Lower leg skin (tissue), 4 donors: ENCODE measurements at places on chromosomes 5 and 9.
A peak's percentile ranks its signal among the peaks of the same experiment; 100 is the strongest.

- DNase-seq: no peak
Measured at GRCh38 chr9:117494401-117495090, 79.7 kb upstream of the ASTN2 start.

GRCh38 chr9:136141682-136142413 lies 23.2 kb upstream of the TMEM250 start:
- DNase-seq: no peak

- peak; percentile 40 for DNase-seq
Measured at GRCh38 chr5:38922199-38922598, 76.4 kb downstream of the OSMR start.

- DNase-seq: no peak
Measured at GRCh38 chr5:55033568-55033967, 9.5 kb downstream of the GZMK start.

GRCh38 chr9:69831611-69832010 lies 11.0 kb downstream of the CFAP95 start:
- DNase-seq: no peak

GRCh38 chr5:68333649-68334552 lies 118.3 kb downstream of the PIK3R1 start:
- no peak for DNase-seq

DNA sequence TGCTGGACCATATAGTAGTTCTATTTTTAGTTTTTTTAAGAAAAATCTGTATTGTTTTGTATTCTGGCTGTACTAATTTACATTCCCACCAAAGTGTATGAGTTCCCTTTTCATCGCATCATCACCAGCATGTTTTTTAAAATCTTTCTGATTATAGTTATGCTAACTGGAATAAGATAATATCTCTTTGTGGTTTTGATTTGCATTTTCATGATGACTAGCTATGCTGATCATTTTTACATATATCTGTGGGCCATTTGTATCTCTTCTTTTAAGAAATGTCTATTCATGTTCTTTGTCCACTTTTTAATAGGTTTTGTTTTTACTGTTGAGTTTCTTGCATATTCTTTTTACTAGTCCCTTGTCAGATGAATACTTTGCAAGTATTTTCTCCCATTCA lies 238.0 kb downstream of the FBXO4 start:
- no peak for DNase-seq

DNA sequence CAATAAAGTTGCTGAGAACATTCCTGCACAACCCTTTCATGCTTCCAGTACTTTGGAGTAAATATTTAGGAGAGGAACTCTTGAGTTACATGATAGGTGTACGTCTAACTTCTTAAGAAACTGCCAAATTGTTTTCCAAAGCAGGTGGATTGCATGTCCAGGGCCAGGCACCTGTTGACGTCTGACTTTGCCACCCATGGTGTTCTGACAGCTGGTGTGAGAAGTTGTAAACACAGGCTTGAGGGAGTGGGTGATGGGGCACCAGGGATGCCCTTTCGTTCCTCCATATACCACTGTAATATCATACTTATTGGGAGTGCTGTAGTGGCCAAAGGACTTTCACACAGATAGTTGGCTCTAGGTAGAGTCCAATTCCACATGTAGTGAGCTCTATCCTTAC lies 352.1 kb downstream of the GADD45G start:
- DNase-seq: no peak

GRCh38 chr5:139361835-139362429 lies 20.3 kb downstream of the PAIP2 start:
- no peak for DNase-seq

DNA sequence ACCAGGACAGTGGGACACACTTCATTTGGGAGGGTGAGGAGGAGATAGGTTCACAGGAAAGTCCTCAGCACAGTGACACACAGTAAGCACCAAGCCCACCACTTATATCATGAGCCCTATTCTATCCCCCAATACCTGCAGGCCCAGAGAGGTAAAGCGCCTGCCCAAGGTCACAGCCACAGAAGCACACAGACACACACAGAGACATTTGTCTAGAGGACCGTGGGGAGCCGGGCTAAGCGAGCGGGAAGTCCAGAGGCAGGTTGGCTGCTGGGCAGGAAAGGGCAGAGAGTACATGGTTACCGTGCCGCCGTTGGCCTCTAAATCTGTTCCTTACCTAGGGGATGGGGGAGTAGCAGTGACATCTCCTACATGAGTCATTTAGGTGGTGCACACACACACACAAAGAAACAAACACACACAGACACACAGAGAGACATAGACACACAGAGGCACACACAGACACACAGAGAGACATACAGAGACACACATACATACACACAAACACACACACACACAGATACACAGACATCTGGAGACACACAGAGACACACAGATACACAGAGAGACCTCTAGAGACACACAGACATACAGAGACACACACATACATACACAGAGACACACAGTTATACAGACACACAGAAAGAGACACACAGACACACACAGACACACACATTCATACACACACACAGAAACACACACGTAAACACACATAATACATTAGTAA lies 15.9 kb upstream of the DUSP1 start:
- DNase-seq: no peak

- no peak for DNase-seq
Measured at GRCh38 chr5:158976035-158976434, 123.7 kb downstream of the EBF1 start.
